MCF 10A (cell line): ENCODE measurements at places on chromosomes 5 and 9. TPM values are rescaled to one million over a fixed set of nuclear protein-coding genes. Genes with fewer than 3 reads are reported as not detected.
A peak's percentile ranks its signal among the peaks of the same experiment; 100 is the strongest.

Gene BRINP1
- not detected in 2 replicates for total RNA-seq

DNA sequence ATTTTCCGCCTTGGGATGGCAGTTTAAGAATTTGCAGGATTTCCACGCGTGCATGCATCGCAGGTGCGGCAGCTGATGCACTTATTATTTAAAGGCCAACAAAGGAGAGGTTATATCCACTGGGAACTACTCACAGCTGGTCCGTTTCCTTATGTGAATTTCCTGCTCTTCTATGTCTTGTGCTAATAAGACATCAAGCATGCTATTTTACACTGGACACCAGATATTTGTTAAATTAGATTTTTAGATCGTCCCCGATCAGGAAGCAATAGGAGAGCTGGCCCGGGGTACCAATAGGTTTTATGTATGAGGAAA, 476 bp upstream of the DTWD2 start:
- peak overlapping the region; percentile 73 for H3K27ac ChIP-seq
- H3K4me1 ChIP-seq = peaks cover 34% of the 10 kb centered on the region
- H3K4me3 ChIP-seq = peak overlapping the region; percentile 82

DNA sequence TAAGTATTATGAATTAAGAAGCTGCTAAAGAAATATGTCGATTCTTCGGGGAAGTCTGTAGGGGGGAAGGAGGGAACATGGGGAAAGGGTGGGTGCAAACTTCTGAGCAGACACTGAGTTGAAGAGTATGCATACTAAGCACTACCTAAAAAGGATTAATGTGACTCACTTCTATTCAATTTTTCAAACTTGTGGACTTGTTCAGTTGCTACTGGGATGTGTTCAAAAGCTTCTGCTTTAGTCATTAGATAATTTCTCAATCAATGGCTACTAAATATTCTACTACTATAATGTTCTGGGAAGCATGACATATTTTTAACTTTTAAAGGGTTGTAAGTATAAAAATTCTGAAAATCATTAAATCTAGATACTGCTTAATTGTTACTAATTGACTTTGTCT, 109.7 kb upstream of the FER start:
- DNase-seq = no peak
- no peaks in the 10 kb centered on the region for H3K36me3 ChIP-seq
- no peak overlapping the region for H3K4me3 ChIP-seq

DNA sequence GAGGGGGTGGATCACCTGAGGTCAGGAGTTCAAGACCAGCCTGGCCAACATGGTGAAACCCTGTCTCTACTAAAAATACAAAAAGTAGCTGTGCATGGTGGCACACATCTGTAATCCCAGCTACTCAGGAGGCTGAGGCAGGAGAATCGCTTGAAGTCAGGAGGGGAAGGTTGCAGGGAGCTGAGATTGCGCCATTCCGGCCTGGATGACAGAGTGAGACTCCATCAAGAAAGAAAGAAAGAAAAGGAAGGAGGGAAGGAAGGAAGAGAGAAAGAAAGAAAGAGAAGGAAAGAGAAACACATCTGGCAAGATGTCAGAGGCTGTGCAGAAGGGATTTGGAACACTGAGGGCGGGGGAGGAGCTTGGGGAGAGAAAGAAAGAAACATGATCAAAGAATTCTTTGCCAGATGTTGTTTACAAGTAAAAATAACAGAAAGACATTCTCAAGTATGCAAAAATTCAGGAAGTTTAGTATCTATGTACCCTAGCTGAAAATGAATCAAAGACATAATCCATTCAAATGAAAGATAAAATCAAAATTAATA, 93.7 kb downstream of the AK8 start:
- H3K4me3 ChIP-seq = no peak overlapping the region
- DNase-seq = no peak
- no peaks in the 10 kb centered on the region for H3K4me1 ChIP-seq

Gene PRSS3
- 0.74 and 1.4 TPM in 2 replicates for total RNA-seq

DNA sequence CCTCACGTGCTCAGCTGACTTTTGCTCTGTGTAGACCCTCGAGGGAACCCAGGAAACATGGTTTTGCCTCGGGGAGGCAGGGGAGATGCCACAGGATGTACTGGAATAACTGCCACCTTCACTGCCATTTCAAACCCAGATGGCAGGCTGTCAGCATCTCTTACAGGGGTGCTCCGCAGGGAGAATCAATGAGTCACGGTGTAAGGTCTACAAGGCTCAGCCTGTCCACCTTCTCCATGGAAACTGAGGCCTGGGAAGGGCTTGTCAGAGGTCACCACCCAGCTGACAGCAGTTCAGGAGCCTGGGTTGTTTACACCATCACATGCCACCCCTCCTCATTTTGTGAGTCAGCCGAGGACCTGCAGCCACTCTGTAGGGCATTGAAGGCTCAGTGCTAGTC, 30.8 kb downstream of the DAB2IP start:
- H3K4me1 ChIP-seq = no peaks in the 10 kb centered on the region
- H3K4me3 ChIP-seq = no peak overlapping the region
- H3K27ac ChIP-seq = no peak overlapping the region

DNA sequence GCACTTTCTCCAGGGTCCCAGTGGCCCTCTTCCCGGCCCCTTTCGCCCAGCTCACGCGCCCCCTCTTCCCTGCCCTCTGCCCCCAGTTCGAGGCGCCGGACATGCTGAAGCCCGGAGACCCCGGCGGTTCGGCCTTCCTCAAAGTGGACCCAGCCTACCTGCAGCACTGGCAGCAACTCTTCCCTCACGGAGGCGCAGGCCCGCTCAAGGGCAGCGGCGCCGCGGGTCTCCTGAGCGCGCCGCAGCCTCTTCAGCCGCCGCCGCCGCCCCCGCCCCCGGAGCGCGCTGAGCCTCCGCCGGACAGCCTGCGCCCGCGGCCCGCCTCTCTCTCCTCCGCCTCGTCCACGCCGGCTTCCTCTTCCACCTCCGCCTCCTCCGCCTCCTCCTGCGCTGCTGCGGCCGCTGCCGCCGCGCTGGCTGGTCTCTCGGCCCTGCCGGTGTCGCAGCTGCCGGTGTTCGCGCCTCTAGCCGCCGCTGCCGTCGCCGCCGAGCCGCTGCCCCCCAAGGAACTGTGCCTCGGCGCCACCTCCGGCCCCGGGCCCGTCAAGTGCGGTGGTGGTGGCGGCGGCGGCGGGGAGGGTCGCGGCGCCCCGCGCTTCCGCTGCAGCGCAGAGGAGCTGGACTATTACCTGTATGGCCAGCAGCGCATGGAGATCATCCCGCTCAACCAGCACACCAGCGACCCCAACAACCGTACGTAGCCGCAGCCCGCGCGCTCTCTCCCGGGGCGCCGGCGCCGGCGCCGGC, 1.0 kb downstream of the PRDM6 start:
- peak overlapping the region; percentile 72 for H3K4me3 ChIP-seq
- peaks cover 7% of the 10 kb centered on the region for H3K4me1 ChIP-seq
- no peaks in the 10 kb centered on the region for H3K36me3 ChIP-seq
- H3K27me3 ChIP-seq = peaks cover 86% of the 10 kb centered on the region
- peak; percentile 53 for DNase-seq
- H3K27ac ChIP-seq = no peak overlapping the region

DNA sequence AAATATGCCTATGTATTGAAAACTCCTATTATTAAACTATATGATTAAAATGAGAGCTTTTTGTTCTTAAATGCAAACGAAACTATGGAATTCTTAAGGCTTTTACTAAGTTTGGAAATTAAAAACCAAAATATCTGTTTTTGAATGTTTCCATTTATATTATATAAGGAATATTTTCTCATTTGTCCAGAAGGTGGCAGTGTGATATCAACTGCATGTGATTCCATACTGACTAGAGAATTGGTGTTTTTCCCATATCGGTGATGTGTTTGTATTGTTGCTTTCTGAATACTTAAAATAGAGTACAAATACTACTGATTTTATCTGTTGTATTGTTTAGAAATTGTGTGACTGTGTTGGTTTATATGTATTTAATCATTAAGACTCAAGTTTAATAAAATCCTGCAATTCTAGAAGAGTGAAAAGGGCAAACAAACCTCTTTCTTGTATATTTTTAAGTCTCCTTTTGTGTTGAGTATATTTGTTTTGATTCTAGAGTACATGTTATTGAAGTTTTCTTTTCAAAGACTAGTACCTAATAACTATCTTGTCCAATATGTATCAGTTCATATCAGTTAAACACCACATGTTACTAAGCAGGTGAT, 320.8 kb downstream of the CCDC171 start:
- H3K4me1 ChIP-seq = peaks cover 9% of the 10 kb centered on the region
- DNase-seq = peak; percentile 67
- no peaks in the 10 kb centered on the region for H3K36me3 ChIP-seq
- H3K27me3 ChIP-seq = no peaks in the 10 kb centered on the region

GRCh38 chr9:124202447-124202971, 55.2 kb upstream of the NEK6 start:
- no peak overlapping the region for H3K27ac ChIP-seq
- peaks cover 44% of the 10 kb centered on the region for H3K27me3 ChIP-seq
- no peaks in the 10 kb centered on the region for H3K4me1 ChIP-seq
- no peak overlapping the region for H3K4me3 ChIP-seq

DNA sequence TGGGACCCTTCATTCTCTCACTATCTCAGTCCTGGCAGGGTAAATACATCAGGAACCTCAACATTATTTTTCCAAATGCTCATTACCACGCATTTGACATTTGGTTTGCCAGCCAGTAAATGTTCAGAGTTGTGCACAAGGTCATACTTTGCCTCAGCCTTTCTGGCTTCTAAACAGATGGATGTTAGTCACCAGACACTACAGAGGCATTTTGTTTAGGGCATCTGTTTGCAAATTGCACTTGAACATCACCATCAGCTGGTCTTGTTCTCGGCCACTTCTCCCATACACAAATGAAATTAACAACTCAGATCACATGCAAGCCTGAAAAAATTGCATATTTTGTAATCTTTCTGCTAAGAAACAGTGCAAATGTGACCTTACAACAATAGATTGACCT, 75.0 kb upstream of the SLC1A1 start:
- H3K27ac ChIP-seq = no peak overlapping the region
- no peaks in the 10 kb centered on the region for H3K27me3 ChIP-seq
- H3K4me3 ChIP-seq = no peak overlapping the region
- DNase-seq = no peak
- no peaks in the 10 kb centered on the region for H3K4me1 ChIP-seq

DNA sequence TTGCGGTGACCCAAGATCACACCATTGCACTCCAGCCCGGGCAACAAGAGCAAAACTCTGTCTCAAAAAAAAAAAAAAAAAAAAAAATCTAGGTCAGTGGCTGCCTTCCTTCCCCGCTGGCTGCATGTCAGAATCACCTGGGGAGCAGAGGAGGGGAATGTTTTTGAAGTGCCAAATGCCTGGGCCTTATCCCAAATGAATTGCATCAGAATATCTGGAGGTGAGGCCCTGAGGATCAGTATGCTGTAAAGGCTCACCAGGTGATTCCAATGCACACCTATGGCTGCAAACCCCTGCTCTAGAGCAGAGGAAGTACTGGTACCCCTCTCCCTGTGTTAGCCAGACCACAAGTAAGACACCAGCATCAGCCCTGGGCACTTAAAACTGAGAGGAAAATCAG, 44.7 kb upstream of the GABRP start:
- H3K4me3 ChIP-seq = no peak overlapping the region
- DNase-seq = no peak
- H3K4me1 ChIP-seq = no peaks in the 10 kb centered on the region
- H3K36me3 ChIP-seq = no peaks in the 10 kb centered on the region

DNA sequence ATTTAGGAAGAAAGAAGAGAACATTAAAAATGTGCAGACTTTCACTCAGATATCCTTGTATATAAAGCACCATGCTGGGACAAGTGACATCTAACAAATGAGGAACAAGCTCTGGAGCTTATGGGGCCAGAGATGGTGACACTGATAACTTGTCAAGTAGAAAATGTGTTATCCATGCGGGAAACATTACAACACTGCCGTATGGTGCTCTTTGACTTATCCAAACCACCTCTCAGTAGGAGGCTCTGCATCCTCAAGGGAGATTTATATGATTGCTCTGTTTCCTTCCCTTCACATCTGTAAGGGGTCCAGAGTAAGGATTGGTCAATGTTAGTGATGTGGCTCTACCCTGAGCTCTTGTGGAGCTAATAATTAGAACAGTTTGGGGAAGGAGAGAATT, 23.5 kb downstream of the KCTD16 start:
- no peak overlapping the region for H3K27ac ChIP-seq
- H3K27me3 ChIP-seq = no peaks in the 10 kb centered on the region
- no peak overlapping the region for H3K4me3 ChIP-seq
- no peak for DNase-seq
- H3K36me3 ChIP-seq = no peaks in the 10 kb centered on the region
- peaks cover 23% of the 10 kb centered on the region for H3K4me1 ChIP-seq

- H3K27ac ChIP-seq = no peak overlapping the region
- peak; percentile 5 for DNase-seq
- no peak overlapping the region for H3K4me3 ChIP-seq
- H3K27me3 ChIP-seq = no peaks in the 10 kb centered on the region
- no peaks in the 10 kb centered on the region for H3K4me1 ChIP-seq
Measured at GRCh38 chr5:7464182-7464581, 68.2 kb downstream of the ADCY2 start.

DNA sequence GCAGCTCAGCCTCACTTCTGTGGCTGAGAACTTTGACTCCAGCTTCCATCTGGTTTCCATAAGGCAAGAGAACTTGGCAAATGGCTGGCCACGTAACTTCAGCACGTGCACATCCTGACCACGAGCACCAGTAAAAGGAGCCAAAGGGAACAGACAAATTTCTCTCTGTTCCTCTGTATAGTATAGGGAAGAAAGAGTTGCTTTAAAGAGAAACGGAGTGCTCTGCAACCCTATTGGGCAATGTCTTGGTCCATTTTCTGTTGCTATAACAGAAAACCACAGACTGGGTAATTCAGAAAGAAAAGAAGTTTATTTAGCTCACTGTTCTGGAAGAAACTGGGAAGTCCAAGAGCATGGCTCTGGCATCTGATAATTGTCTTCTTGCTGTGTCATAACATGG, 558.7 kb downstream of the ACTL7B start:
- peaks cover 15% of the 10 kb centered on the region for H3K4me1 ChIP-seq
- H3K36me3 ChIP-seq = no peaks in the 10 kb centered on the region
- DNase-seq = no peak
- no peak overlapping the region for H3K4me3 ChIP-seq
- H3K27ac ChIP-seq = peak overlapping the region; percentile 81
- H3K27me3 ChIP-seq = no peaks in the 10 kb centered on the region

Gene CFAP157
- total RNA-seq = not detected in 2 replicates

DNA sequence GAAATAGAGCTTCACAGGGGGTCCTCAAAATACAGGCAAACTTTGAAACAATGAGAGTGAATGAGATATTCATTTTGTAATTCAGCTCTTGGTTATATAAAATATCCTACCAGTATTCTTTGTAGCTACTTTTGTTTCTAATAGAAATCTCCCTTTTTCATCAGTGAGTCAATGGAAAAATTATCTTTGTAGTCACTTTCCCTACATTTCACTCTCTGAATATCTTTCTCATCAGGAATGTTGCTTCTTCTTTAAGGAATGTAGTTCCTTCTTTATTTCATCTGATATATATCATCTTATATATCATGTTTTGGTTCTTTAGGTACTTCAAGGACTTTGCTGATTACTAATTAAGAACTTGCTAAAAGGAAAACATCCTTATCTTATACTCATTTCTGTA, 280.3 kb upstream of the NUDT12 start:
- H3K4me1 ChIP-seq = no peaks in the 10 kb centered on the region
- H3K36me3 ChIP-seq = no peaks in the 10 kb centered on the region
- H3K27ac ChIP-seq = no peak overlapping the region
- H3K4me3 ChIP-seq = no peak overlapping the region
- H3K27me3 ChIP-seq = no peaks in the 10 kb centered on the region
- DNase-seq = no peak

Gene IL13
- not detected in 2 replicates for total RNA-seq

Gene DBH
- not detected in 2 replicates for total RNA-seq
